Pancreas (tissue), 10 donors: ENCODE measurements at places on chromosomes 16 and 17. TPM values are rescaled to one million over a fixed set of nuclear protein-coding genes. Genes with fewer than 3 reads are reported as not detected.

- H3K27ac ChIP-seq = no peak overlapping the region
- DNase-seq = no peak
- no peaks in the 10 kb centered on the region for H3K36me3 ChIP-seq
Measured at GRCh38 chr16:81799138-81799504, 20.0 kb downstream of the PLCG2 start.

GRCh38 chr16:9518051-9518450 lies 426.6 kb downstream of the HAPSTR1 start:
- no peak for DNase-seq
- H3K36me3 ChIP-seq = no peaks in the 10 kb centered on the region

GRCh38 chr16:15054357-15055140 lies 1.3 kb downstream of the NTAN1 start:
- H3K36me3 ChIP-seq = no peaks in the 10 kb centered on the region
- H3K27me3 ChIP-seq = no peaks in the 10 kb centered on the region
- H3K4me1 ChIP-seq = no peaks in the 10 kb centered on the region
- peak overlapping the region; percentile 95 for H3K4me3 ChIP-seq
- no peak overlapping the region for H3K27ac ChIP-seq

ACSM2B gene
- 0.51 TPM for total RNA-seq

GRCh38 chr16:8712589-8713361 lies 38.4 kb downstream of the ABAT start:
- no peaks in the 10 kb centered on the region for H3K36me3 ChIP-seq
- H3K27ac ChIP-seq = no peak overlapping the region
- no peaks in the 10 kb centered on the region for H3K27me3 ChIP-seq
- no peak for DNase-seq
- H3K4me1 ChIP-seq = no peaks in the 10 kb centered on the region

DNA sequence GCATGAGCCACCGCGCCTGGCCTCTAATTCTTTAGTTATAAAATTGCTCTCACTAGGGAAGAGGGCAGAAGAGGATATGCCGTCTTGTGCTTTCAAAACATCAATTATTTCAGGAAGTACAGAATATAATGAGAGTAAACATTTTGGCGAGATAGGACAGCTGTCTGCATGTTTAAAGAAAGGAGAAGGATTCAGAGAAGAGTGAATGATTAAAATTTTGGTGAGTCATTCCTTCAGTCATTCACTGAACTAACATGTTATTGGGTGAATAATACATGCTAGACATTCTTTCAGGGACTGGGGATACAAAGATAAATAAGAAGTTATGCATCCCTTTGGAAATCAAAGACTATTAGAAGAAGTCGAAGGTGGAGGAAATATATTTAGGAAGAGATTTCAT lies 590.3 kb upstream of the GOT2 start:
- H3K27me3 ChIP-seq = no peaks in the 10 kb centered on the region
- H3K4me3 ChIP-seq = no peak overlapping the region
- no peaks in the 10 kb centered on the region for H3K4me1 ChIP-seq
- DNase-seq = no peak
- H3K27ac ChIP-seq = no peak overlapping the region

DNA sequence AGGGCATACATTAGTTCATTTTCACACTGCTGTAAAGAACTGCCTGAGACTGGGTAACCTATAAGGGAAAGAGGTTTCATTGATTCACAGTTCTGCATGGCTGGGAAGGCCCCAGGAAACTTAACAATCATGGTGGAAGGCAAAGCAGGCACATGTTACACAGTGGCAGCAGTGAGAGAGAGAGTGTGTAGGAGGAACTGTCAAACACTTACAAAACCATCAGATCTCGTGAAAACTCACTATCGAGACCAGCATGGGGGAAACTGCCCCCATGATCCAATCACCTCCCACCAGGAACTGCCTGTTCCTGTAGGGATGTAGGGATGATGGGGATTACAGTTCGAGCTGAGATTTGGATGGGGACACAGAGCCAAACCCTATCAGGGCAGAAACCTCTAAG lies 17.2 kb downstream of the NUBP1 start:
- H3K4me1 ChIP-seq = no peaks in the 10 kb centered on the region
- peaks cover 9% of the 10 kb centered on the region for H3K36me3 ChIP-seq
- DNase-seq = no peak
- H3K4me3 ChIP-seq = no peak overlapping the region
- H3K27me3 ChIP-seq = no peaks in the 10 kb centered on the region

PRRT2 gene
- 0.42 TPM for total RNA-seq

GUCY2D gene
- not detected for total RNA-seq

MYH8 gene
- not detected for total RNA-seq

DNA sequence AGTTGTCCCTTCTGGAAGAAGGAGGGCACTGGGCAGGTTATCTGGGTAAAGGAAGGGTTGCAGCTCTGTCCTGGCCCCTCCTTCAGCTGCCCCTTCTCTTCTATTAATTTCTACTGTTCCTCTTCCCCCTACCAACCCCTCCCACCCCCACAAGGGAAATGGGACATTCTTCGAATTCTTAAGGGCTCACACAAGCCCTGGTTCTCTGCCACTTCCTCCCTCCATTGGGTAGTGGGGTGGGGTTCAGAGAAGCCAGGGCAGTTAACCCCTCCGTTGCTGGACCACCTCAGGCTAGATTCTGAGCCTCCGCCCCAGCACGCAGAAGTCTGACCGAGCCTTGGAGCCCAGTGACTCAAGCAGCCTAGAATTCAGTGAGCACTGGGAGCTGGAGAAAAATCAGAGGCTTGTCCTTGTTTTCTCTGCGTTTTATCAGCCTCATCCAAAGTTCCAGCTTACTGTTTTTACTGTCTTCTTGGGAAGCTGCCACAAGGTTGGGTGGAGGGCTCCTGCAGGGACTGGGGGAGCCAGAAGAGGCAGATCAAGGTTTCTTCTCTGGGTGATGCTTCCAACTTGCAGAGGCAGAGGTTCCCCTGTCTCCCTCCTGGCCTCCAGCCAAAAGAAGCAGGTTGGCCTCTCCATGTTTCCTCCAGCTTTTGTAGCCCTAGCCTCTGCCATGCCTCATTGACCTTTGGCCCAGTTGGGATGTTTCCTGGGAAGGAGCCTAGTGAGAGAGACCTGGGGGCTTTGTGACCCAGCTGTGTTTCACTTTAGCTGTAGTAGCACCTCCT lies 10.2 kb downstream of the LASP1 start:
- no peak for DNase-seq
- no peaks in the 10 kb centered on the region for H3K27me3 ChIP-seq
- no peak overlapping the region for H3K4me3 ChIP-seq
- H3K27ac ChIP-seq = peak overlapping the region; percentile 67

MARVELD3 gene
- 12.5 TPM for total RNA-seq

DNA sequence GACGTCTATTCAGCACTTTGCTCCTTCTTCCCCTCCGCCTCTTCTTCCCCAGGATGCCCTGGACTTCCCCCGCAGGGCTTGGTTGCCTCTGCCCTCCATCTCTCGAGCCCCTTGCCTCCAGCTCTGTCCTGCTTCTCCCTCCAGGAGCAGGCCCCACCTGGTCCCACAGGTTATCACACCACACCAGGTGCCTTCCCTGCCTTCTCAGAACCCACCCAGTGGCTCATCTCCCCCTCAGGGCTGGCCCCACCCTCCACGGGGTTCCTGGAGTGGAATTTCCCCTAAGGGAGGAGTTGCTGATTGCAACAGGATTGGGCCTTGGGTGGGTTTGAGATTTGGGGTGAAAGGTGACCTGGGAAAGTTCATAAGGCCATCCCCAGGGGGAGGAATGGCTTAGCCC lies 49.0 kb upstream of the TAC4 start:
- H3K27me3 ChIP-seq = no peaks in the 10 kb centered on the region
- no peaks in the 10 kb centered on the region for H3K4me1 ChIP-seq
- no peak overlapping the region for H3K27ac ChIP-seq
- no peak overlapping the region for H3K4me3 ChIP-seq

DNA sequence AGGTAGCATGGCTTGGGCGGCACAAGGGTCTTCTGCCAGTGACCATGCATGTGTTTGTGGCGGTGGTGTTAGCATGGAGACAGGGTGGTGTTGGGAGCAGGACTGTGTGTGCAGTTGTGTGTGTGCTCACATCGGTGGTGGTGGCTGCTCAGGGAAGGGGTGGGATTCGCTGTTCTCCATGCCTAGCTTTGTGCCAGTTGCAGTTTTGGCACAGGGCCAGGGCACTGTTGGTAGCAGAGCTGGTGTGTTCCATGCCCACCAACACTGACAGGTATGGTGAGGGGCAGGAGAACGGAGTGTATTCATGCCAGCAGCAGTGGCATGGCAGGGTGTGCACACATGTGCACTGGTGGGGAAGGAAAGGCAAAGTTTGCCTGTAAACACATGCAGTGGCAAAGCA lies 77.3 kb upstream of the TEKT1 start:
- H3K4me3 ChIP-seq = no peak overlapping the region
- H3K36me3 ChIP-seq = no peaks in the 10 kb centered on the region

TSNAXIP1 gene
- 0.25 TPM for total RNA-seq

UBB gene
- 718 TPM for total RNA-seq

- H3K36me3 ChIP-seq = peaks cover 4% of the 10 kb centered on the region
- no peaks in the 10 kb centered on the region for H3K27me3 ChIP-seq
- peak overlapping the region; percentile 33 for H3K27ac ChIP-seq
- no peak overlapping the region for H3K4me3 ChIP-seq
- peaks cover 21% of the 10 kb centered on the region for H3K4me1 ChIP-seq
Measured at GRCh38 chr17:37729905-37730304, 15.0 kb downstream of the HNF1B start.

DNA sequence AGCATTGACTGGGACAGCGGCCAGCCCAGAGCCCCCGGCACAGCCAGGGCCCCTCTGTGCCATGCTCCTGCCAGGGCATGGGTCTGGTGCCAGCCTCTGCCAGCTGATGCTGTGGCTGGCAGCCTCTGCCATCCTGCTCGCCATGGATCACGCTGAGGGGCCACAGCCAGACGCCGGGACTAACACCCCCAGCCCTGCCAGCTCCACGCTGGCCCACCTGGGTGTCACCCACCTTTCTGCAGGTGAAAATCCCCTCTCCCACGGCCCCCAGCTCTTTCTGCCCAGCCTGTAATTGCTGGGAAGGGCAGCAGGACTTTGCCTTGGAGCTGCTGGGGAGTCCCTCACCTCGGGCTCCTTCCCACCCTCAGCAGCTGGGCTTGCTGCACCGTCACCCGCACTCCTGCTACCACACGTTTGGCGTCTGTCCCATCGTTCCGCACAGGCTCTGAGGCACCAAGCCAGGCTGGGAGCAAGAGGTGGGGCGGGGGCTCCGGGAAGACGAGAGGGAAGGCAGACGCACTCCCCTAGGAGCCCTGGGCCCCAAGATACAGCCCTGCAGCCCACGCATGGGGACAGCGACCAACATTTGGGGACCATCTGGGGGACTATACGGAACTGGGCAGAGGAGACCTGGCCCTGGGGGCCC lies 42.0 kb upstream of the ACSF3 start:
- H3K4me1 ChIP-seq = no peaks in the 10 kb centered on the region
- no peak overlapping the region for H3K27ac ChIP-seq
- no peak overlapping the region for H3K4me3 ChIP-seq
- no peaks in the 10 kb centered on the region for H3K36me3 ChIP-seq
- H3K27me3 ChIP-seq = peaks cover 5% of the 10 kb centered on the region

GRCh38 chr17:15952916-15953790 lies 8.2 kb downstream of the ADORA2B start:
- H3K27me3 ChIP-seq = no peaks in the 10 kb centered on the region
- DNase-seq = no peak
- no peak overlapping the region for H3K4me3 ChIP-seq
- H3K36me3 ChIP-seq = no peaks in the 10 kb centered on the region
- H3K4me1 ChIP-seq = no peaks in the 10 kb centered on the region

GRCh38 chr16:46428108-46429061 lies 192.8 kb downstream of the SHCBP1 start:
- no peak overlapping the region for H3K4me3 ChIP-seq
- no peaks in the 10 kb centered on the region for H3K27me3 ChIP-seq
- no peak for DNase-seq
- H3K27ac ChIP-seq = no peak overlapping the region
- no peaks in the 10 kb centered on the region for H3K36me3 ChIP-seq
- H3K4me1 ChIP-seq = no peaks in the 10 kb centered on the region

DNA sequence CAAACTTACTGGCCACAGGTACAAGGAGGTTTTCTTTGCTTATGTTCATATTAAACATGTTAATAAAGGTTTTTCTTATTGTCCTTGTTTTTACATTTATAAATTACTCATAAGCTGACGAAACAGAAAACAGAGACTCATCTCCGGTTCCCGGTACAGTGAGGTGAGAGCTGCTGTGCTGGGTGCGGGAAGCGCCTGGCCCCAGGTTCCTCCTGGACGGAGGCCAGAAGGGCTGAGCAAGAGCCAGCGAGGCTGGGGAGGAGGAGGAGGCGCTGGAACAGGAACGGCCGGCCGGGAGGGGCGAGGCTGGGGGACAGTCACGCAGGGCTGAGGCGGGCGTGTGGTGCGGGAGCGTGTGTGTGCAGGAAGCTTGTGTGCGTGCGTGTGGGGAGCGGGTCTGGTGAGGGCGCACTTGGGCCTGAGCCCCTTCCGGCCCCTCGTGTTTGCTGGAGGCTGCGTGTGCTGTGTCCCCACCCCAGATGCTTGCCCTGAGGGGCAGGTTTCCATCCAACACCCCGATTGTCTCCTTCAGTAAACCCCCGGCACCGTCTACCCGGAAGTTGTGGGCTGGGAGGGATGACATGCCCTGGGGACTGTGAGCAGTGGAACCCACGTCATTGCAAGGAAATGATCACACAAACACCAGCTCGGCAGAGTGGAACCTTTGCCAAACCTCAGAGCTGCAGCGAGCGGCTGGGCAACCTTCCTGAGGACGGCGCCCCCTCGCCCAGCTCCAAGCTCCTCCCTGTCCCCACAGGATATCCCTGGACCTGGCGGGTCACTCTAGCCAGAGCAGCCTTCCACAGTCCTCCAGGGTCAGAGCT lies 19.5 kb downstream of the CD7 start:
- H3K4me3 ChIP-seq = peak overlapping the region; percentile 44
- peak; percentile 94 for DNase-seq
- no peaks in the 10 kb centered on the region for H3K27me3 ChIP-seq
- H3K36me3 ChIP-seq = no peaks in the 10 kb centered on the region
- peaks cover 14% of the 10 kb centered on the region for H3K4me1 ChIP-seq
- peak overlapping the region; percentile 98 for H3K27ac ChIP-seq

TRPV2 gene
- total RNA-seq = 10.7 TPM

DNA sequence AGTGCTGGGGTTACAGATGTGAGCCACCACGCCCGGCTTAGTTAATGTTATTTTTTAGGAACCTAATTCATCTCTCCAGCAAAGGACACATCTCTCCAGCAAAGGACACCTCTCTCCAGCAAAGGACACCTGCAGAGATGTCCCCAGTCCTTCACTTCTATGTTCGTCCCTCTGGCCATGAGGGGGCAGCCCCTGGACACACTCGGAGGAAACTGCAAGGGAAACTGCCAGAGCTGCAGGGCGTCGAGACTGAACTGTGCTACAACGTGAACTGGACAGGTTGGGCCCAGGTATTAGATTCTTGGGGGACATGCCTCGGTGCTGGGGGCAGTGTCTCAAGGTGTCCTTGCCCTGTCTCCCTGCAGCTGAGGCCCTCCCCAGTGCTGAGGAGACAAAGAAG lies 4.7 kb downstream of the PFAS start:
- no peak overlapping the region for H3K4me3 ChIP-seq
- H3K27me3 ChIP-seq = no peaks in the 10 kb centered on the region
- no peaks in the 10 kb centered on the region for H3K4me1 ChIP-seq

MRPL10 gene
- total RNA-seq = 30.2 TPM

PDILT gene
- not detected for total RNA-seq
